ENCODE measurements at places on chromosomes 1 and 21.
A peak's percentile ranks its signal among the peaks of the same experiment; 100 is the strongest.

DNA sequence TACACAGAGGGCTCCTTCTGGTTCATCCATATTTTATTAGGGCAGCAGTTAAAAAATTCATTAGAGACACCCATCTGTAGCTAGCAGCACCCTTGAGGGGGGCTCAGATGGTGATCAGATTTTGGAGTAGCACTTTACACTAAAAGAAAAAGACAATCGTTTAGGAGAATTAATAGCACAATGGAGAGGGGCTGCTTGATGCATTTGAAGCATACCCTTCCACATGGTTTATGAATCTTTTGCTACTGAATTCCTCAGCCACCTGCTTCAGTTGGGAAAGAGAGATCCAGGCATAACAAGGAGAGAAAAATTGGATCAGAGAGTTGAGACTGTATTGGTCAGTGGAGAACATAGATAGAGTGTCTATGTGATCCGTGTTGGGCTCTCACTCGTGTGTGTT, 54.4 kb downstream of the DISC1 start:
- no peak for DNase-seq

DNA sequence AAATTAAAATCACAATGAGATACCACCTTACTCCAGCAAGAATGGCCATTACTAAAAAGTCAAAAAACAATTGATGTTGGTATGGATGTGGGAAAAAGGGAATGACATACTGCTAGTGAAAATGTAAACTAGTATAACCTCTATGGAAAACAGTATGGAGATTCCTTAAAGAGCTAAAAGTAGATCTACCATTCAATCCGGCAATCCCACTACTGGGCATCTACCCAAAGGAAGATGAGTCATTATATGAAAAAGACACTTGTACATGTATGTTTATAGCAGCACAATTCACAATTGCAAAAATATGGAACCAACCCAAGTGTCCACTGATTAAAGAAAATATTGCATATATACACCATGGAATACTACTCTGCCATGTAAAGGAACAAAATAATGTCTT, 37.2 kb downstream of the SUSD4 start:
- no peak for DNase-seq

- DNase-seq: no peak
Measured at GRCh38 chr1:77584884-77585283, 97.6 kb downstream of the ZZZ3 start.

GRCh38 chr1:169570172-169570574, 16.1 kb downstream of the F5 start:
- DNase-seq: no peak

- DNase-seq: no peak
Measured at GRCh38 chr1:21126324-21126723, 50.4 kb downstream of the EIF4G3 start.

- peak; percentile 67 for DNase-seq
Measured at GRCh38 chr1:145961425-145962156, 2.8 kb downstream of the ANKRD34A start.

DNA sequence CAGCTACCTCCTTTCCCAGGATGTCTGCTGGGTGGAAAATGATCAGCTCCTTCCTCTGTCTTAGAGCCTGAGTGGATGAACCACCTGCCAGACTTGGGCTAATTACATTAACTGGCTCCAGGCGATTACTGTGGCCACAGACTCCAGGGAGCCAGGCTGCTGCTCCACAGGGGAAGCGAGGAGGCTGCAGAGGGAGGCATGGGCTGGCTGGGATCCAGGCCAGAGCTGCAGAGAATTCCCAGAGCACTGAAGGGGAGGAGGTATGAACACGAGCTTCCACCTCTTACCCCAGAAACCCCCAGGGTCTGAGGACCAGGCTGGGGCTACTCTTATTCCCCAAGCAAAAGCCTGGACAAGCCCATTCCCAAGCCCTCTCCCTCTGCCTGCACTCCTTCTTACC, 136.0 kb upstream of the KLHDC7A start:
- DNase-seq: no peak

DNA sequence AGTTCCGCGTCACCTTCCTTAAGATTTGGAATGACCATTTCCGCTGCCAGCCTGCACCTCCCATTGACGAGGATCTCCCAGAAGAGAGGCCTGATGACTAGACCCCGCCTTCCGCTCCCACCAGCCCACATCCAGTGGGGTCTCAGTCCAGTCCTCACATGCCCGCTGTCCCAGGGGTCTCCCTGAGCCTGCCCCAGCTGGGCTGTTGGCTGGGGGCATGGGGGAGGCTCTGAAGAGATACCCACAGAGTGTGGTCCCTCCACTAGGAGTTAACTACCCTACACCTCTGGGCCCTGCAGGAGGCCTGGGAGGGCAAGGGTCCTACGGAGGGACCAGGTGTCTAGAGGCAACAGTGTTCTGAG, 9.8 kb downstream of the MYBPH start:
- no peak for DNase-seq

DNA sequence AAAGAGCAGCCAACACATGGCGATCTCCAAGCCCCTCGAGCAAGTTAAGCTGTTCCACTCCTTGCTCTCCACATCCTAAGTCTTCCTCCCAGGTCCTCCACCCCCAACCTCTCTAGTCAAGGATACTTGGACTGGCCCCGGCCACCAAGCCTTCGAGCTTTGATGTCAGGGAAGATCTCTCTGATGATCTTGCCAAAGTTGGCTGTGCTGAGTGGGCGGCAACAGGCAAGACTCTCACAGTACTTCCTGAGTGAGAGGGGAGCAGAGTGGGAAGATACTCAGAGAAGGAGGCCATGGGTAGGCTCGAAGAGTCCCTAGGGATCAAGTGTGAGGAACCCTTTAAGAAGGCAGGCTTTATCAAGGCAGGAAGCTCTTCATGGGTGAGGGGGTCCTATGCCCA, 2.8 kb downstream of the RFX5 start:
- DNase-seq: no peak

- DNase-seq: no peak
Measured at GRCh38 chr21:17359781-17360180, 153.1 kb upstream of the CXADR start.
